NCI-H345 (cell line): ENCODE measurements at places on chromosomes 12 and 14.

DNA sequence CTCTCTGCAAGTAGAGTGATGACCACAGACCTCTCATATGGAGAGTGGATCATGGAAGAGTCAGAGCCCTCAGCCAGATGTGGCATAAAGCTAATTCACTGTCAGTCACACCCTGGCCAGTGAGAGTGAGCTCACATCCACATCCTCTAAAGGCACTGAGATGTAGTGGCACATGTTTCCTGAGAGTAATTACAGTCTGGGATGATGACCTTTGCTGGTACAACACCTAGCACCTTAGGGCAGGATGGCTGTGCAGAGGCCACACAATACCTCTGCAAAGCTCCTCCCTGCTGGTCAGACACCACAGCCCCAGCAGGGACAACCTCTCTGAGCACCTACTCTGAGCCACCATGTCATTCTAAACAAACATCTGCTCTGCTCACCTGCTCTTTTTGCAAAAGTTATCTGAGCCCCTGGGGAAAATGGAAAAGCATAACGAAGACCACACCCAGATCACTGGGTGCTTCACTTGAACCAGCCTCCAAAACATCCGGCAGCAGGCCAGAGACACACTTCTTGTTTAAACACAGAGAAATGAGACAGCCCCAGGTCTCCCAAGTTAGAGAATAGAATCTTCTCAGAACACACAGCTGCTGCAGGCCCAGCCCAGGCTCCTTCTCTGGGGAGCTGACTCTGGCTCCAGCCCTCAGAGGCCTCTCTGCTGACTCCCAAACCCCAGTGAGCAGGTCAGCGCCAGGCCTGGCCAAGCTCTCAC, 30.3 kb downstream of the PITPNM2 start:
- peak; percentile 82 for DNase-seq

DNA sequence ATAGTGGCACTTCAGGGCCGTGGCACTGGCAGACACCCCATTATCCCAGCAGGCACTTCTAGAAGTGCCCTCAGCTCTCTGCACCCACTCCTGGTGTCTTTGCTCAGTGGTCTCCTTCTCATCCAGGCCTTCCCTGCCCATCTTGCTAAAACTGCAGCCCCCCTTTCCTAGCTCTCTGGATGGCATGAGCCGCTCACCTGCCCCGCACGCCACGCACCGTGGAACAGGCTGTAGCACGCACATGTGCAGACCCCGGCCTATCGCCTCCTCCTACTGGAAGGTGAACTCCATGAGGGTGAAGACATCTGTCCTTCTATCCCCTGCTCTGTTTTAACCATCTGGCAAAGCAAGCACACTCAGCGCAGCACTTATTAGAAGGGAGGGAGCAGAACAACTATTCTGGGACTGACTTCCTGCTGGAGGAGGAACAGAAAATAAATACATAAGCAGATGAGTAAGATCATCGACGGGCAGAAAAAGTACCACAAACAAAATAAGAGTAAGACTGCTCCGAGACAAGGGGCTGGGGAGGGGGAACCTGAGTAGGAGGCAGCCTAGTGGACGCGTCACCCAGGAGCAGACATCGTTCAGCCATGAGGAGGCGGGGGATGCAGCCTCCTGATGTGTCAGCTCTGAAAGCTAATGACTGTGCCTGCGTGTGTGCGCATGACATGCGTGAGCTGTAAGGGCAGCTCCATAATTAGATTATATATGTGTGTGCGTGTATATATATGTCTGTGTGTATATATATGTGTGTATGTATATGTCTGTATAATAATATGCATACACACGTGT, 7.8 kb upstream of the FZD10 start:
- DNase-seq = no peak

DNA sequence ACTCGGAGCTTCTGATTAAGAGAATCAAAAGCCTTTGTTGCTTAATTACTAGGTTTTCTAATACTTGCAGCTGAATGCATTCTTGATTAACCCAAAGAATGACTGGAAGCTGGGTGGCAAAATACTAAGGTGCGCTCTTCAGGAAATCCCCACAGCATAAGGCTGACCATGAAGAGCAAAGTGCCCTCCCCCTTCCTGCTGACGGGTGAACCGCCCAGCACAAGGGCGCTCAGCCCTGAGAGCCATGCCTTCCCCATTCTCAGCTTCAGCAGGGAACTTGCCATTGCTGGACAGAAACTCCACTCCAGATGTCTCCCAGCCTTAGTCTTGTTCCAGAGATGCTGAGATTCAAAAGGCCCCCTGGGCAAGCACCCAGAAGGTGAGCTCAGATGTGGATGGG, 27.2 kb upstream of the FBRSL1 start:
- DNase-seq = no peak

DNA sequence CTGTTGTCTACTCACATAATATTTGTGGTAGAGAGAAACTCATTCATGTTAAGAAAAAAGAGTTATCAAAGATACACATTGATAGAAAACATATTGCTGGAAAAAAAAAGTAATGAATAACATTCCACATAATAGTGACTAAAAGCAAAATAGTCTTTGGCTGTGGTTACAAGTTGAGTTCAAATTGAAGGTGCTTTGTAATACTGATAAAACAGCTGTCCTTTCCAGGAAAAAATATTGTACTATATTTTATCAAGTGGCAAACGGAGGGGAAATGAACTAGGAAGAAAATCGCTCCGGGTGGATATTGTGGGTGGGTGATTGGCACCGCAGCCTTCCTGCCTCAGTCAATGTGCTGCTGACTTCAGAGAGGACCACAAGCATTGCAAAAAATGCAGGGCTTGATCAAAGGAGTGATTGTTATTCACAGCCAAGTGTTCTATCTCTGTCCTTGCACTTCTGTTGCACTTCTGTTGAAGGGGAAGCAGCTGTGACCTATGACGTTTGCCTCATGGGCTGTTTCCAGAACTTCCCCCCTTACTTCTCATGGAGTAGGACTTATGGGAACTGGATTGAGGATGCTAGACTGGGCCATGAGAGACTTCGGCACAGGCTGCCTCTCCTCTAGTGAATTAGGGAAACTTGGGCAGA, 114.4 kb downstream of the VRK1 start:
- no peak for DNase-seq
